Fibroblast of upper back skin (primary cell): ENCODE measurements at places on chromosomes 12 and 14.
A peak's percentile ranks its signal among the peaks of the same experiment; 100 is the strongest.

DNA sequence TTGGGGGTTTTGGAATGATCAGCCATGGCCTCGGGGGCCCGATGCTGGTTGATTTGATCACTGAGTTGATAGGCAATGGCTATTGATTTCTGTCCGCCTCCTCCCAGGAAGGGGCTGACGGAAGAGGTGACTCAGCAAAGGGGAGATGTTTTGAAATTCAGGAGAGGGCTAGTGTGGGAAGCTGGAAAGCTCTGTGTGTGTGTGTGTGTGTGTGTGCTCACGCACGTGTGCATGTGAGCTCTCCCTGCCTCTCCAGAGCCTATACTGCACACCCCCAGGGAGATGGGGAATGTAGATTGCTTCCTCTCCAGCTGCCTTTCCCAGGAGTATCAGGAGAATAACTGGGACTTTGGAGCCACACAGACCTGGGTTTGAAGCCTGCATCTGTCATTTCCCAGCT lies 184.9 kb upstream of the MYL2 start:
- no peak for DNase-seq

GRCh38 chr14:27845241-27845850 lies 921.2 kb upstream of the FOXG1 start:
- no peak for DNase-seq

DNA sequence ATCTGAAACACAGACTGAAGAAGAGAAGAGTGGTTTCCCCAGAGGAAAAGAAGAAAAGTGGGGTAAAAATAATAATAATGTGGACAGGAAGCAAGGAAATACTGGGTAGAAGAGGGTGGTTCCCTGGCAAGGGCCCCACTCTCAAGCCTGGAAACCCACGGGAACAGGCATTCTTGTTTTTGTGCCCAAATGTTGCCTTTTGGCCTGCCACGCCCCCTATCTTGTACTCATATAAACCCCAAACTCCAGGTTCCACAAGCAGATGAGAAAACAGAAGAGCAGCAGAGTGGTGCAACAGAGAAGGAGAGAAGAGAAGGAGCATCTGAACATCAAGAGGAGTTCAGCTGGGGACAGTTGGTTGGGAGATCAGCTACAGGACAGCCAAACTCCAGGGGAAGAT lies 51.2 kb downstream of the NDUFA12 start:
- DNase-seq: no peak

DNA sequence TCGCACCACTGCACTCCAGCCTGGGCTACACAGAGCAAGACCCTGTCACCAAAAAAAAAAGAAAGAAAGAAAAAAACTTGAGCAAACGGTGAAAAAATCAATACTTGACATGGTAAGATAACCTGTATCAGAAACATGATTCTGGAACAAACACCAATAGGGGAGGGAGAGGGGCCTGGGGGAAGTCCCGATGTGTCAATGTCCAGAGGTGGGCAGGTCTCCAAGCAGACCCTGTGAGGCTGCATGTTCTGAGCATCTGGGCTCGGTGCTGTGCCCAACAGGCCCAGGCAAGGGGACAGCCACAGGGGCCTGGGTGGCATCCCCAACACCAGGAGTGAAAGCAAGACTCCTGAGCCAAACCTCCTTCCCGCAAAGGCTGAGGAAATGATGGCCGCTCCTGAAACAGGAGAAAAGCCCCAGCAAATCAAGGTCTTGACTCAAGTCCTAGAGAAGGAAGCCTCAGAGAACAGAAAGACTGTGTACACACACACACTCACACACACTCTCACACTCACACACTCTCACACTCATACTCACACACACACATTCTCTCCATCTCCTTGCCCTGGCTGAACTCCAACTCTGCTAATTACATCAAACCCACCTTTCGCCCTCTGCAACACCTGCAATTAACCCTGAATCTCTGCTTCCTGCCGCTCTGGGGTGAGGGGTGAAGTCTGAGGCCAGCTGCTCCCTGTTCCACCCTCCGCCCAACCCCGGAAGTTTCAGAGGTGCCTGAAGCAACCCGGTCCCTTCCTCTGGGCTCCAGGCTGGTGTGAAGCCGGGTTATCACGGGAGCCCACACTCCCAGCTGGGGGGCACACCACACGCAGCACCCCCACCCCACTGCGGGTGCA lies 20.4 kb downstream of the CCDC88C start:
- DNase-seq: no peak

DNA sequence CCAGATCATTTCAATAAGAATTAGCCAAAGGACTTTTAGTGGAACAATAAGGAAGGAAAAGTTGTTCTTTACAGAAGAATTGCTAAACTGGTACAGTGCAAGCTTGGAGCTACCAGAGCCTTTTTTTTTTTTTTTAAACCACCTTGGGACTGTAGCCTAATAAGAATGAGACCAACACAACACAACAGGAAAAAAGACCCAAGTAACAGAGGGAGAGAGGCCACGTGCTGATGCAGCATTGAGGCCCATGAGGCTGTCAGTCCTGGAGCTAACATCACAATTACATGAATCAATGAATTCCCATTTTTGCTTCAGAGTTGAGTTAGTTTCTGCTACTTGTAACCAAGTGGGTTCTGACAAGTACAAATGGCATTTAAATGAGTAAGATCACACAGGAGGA lies 149.0 kb upstream of the EEA1 start:
- DNase-seq: no peak

DNA sequence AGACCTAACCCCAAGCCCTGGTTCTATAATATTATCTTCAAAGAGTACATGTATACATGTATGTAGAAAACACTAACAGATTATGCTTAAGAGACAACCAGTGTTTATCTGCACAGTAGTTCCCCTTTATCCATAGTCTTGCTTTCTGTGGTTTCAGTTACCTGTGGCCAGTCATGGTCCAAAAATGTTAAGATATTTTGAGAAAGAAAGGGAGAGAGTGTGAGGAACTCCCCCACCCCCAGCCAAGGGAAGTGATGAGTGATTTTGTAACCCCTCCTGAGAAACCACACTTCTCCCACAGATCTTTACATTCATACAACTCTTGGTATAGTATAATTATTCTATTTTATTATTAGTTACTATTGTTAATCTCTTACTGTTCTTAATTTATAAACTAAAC lies 77.3 kb upstream of the CNTN1 start:
- no peak for DNase-seq

DNA sequence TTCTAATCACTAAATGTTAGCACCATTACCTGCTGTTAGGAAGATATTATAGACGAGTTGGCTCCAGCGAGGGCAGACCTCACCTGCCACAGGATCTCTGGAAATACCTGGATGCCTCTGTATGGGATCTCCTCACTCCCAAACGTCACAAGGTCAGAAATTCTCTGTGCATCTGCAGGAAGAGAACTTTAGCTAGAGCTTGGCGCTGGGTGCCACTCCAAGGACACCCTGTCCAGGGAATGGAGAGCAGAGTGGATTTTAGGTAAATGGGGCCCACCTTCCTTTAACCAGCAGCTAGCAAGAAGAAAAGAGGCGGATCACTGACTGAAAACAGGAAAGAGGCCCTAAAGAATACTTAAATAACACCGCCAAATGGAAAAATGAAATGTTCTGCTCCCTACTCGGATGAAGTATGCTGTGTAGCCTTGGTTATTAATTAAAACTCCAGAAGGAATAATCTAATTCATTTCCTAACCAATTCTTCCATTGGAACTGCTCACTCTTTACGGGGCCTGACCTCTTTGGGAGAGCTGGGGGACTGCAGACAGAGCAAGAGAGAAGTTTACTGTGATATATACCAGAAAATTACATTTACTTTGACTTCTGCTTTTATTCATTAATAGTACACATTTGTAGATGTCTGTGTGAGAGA lies 4.2 kb upstream of the FOXG1 start:
- no peak for DNase-seq

- DNase-seq: peak; percentile 66
Measured at GRCh38 chr12:104974626-104975290, 11.4 kb upstream of the NOPCHAP1 start.

- DNase-seq: peak; percentile 97
Measured at GRCh38 chr12:108722992-108723766, 8.1 kb downstream of the CORO1C start.

DNA sequence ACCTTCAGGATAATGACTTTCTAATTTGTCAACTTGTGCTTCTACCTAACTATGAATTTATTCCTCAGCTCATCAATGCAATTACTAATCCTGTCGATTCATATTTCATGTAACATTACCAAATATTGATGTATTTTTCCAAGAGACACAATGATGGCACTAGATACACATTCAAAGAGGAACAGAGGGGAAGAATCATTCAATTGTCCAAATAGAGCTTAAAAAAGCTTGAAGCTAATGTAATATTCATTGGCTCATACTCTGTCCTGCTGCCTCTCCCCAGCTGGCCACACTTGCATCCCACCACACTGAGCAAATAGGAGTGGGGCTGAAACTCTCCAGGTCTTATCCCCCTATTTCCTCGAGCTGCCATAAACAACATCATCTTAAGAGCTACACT lies 9.3 kb downstream of the TESPA1 start:
- no peak for DNase-seq

- DNase-seq: peak; percentile 19
Measured at GRCh38 chr12:1540690-1541089, 53.7 kb downstream of the FBXL14 start.

DNA sequence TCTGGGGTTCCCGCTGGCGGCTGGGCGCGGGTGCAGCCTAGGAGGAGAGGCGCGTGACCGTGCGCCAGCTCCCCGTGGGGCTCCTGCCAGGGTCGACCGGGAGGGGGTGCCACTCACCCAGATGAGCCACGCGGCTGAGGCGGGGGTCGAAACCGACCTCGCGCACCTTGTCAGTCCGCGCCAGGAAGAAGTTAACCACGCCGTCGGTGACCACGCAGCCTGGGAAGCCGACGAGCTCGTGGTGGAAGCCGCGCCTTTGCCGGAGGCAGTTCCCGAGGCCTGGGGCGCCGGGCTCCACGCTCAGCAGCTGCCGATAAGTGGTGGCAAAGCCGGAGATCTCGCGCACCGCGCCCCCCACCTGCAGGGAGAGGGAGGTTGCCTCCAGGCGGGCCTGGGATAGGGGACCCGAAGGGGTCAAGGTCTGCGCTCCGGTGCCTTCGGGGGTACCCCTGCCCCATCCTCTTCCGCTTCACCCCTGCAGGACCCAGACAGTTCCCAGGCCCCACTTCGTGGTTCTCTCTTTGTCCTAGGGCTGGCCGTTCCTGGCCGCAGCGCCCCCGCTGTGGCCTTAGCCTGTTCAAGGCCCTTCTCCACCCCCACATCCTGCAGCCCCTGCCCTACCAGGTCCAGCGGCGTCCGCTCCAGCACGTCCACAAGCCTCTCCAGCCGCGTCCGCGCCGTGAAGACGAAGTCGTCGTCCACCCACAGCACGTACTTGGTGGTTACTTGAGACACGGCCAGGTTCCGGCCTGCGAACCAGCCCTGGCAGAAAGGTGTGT lies 5.3 kb downstream of the B4GALNT1 start:
- DNase-seq: no peak
